ENCODE measurements at places on chromosomes 1 and 21.

DNA sequence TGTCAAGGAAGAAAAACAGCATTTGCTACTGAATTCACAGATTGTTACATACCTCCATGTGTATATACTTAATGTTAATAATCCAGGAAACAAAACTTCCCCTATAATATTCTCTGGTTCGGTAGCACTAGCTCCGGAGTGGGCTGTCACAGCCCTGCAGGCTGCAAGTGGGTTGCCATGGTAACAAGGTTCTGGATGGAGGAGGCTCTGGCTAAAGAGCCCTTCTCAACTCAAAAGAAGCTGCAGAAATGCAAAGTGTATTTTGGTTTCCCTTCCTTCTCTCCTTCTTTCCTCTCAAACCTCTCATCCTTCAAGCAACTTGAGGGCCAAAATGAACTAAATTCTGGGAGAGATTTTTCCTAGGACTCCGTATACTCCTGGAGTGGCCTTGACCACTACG, 45.2 kb downstream of the ASTN1 start:
- no peak for DNase-seq

DNA sequence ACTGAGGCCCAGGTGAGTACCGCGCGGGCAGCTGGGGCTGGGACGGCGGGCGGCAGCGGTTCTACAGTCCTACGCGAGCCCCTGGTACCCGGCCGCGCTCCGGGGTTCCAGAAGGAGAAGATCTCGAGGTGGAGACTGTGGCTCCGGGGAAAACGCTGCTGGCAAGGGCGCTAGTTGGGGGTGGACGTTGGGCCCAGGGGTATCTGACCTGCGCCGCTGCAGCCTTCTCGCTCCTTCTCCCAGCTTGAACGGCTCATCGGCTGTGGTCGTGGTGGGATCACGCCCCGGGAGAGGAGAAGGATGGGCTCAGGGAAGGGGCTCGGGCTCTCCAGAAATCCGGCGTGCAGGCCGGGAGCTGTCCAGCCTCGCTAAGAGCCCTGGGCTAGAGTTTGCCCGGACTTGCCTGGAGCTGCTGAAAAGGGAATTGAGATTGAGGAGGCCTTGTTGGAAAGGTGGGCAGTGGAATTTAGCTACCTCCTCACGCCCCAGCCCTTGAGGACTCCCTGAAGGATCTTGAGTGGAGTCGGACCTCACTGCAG, 1.1 kb upstream of the POU3F1 start:
- DNase-seq: no peak

- DNase-seq: peak; percentile 82
Observed at GRCh38 chr1:93607814-93608186, 73.8 kb downstream of the BCAR3 start.

DNA sequence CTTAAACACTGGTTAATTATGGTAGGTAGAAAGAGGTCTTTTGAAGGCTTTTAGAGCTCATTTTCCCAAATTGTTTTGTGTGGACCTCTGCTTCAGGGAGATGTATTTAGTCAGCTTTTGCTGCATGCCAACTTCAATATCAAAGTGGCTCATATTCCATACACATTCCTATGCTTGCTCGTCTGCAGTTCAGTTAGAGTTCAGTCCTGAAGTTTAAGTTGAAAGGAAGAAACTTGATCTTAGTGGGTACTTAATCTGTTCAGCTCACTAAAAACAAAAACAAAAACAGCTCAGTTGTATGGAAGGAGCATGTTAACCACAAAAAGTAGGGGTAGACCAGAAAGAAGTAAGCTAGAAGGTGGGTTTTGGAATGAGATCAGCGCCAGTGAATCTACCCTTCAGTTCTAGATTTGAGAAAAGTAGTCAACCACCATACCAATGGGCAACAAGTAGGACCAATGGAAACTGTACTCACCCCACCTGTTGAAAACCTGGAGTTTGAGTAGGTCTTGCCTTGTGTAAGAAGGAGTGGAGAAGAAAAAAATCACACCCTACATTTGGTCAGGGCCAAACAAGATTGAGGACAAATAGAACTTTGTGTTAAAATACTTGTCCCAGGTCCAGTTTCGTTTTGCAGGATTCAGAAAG, 58.0 kb downstream of the LEPR start:
- no peak for DNase-seq

DNA sequence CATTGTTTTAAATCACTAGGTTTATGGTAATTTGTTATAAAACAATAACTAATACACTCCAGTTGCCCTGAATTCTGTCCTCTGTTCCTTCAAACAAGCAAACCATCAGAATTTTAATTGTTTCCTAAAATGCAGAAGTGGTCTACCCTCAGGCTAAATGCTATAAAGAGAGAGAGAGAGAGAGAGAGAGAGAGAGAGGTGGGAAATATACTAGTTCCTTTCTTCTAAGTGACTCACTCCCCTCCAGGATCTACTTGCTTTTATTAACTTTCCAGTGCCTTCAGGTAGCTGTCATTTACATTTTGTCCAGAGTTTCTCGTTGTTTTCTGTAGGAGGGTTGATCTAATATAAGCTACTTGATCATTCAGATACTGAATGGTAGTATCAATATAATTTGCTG, 26.4 kb downstream of the LRRC53 start:
- DNase-seq: no peak

DNA sequence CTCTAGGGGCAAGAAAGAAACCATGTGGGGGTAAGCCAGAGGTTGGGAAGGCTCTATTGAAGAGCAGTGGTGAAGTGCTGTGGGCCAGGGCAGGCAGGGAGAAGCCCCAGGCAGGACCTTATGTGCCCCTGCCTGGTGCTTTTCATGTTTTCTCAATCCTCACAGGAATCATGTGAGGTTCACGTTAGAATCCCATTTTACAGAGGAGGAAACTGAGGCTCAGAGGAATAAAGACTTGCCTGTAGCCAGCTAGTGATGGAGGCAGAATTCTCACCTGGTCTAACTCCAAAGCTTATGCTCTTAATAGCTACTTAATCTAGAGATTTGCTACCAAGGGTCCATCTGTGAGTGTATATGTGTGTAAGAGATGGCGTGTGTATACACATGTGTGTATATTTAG, 4.2 kb downstream of the TTC22 start:
- no peak for DNase-seq

GRCh38 chr1:187270256-187270655, 441.5 kb downstream of the PLA2G4A start:
- no peak for DNase-seq
